ENCODE measurements at places on chromosomes 5 and 9.

DNA sequence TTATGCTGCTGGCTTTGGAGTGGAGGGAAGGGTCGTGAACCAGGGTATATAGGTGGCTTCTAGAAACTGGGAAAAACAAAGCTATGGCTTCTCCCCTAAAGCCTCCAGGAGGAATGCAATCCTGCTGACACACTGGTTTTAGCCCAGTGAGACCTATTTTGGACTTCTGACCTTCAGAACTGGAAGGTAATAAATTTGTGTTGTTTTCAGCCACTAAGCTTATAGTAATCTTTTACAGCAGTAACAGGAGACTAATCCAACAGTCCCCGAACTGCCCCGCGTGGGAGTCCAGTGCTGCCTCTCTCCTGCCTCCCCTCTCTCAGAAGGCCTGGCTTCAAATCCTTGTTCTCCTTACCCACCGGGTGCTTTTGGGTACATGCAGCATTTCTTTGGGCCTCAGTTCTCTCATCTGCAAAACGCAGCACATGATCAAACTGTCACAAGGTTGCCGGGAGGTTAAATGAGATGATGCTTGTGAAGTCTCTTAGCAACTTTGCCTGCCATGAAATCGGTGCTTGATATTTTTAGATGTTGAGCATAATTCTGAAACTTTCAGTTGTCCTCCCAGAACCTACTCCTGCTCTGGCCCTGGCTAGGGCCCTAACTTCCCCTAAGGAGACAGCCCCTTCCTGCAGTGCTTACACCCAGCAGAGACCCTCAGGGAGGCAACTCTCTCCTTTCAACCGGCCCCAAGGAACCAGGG, 127.3 kb upstream of the BOD1 start:
- DNase-seq, result no peak

- no peak for DNase-seq
Observed at GRCh38 chr9:114825126-114825795, 19.4 kb upstream of the TNFSF15 start.

GRCh38 chr9:132774886-132775285, 103.2 kb downstream of the AK8 start:
- no peak for DNase-seq

DNA sequence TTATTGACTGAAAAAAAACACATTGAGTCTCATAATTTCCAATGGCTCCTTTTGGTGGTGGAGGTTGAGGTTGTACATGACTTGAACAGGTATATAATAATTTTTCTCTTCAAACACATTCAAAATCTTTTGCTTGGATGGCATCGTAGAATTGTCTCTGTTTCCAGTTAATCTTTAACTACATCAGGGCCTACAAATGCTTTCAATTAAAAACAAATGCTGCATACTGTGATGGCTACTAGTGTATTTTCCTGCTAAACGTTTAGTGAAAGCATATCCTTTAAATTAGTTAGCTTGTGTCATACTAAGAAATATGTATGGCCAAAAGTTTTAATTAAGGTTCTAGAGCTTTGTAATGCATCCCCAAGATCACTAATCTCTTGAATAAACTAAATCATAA, 313.8 kb downstream of the SLF1 start:
- no peak for DNase-seq

GRCh38 chr9:32716955-32717543, 66.3 kb upstream of the TMEM215 start:
- DNase-seq, result no peak
